ENCODE measurements at places on chromosomes 12 and 14.

DNA sequence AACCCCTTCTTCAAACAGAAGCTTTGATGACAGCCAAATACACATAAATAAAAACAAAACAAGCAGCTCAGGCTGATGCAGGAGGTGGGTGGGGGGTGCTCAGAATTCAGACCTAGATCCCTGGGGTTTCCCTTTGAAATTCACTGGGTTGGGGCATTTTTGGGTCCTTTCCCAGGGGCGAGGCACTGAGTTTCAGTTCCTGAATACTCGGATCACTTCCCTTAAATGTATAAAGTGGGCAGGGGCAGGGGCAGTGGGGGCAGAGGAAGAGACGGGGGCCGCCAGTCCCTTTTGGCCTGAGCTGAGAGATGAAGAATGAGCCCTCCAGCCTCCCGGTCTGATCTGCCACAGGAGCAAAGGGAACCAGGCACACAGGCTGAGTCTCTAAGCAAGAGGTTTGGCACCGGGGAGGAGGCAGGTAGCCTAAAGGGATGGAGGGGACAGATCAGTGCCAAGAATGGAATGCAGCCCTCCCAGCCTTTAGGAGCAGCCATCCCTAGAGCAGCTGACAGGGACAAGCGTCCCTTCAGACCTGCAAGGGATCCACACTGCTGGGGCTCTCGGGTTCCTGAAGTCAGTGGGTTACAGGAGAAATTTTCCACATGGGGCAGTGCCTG, 20.3 kb downstream of the KDM2B start:
- peak; percentile 42 for DNase-seq

- no peak for DNase-seq
These were observed 192.8 kb downstream of the NRXN3 start for GRCh38 chr14:78363008-78363407.

GRCh38 chr14:101252443-101253214, 308.7 kb upstream of the DIO3 start:
- DNase-seq = no peak

DNA sequence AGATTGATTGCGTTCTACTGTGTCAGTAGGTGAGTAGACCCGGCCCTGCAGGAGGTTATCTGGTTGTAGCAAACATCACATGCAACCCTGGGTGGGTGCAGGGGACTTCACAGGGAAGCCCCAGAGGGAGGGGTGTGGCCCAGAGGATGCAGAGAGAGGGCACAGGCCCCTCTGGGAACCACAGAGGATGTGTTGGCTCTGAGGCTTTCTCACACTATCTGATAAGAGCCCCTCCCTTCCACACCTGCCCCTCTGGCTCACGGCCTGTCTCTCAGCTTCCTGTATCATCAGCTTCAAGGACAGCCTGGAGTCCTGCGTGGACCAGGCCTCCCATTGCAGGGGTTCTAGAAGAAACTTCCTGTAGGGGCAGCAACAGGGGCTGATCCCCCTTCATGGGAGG, 101.9 kb downstream of the RIN3 start:
- no peak for DNase-seq
